ENCODE measurements at places on chromosomes 3 and 15.
A peak's percentile ranks its signal among the peaks of the same experiment; 100 is the strongest.

DNA sequence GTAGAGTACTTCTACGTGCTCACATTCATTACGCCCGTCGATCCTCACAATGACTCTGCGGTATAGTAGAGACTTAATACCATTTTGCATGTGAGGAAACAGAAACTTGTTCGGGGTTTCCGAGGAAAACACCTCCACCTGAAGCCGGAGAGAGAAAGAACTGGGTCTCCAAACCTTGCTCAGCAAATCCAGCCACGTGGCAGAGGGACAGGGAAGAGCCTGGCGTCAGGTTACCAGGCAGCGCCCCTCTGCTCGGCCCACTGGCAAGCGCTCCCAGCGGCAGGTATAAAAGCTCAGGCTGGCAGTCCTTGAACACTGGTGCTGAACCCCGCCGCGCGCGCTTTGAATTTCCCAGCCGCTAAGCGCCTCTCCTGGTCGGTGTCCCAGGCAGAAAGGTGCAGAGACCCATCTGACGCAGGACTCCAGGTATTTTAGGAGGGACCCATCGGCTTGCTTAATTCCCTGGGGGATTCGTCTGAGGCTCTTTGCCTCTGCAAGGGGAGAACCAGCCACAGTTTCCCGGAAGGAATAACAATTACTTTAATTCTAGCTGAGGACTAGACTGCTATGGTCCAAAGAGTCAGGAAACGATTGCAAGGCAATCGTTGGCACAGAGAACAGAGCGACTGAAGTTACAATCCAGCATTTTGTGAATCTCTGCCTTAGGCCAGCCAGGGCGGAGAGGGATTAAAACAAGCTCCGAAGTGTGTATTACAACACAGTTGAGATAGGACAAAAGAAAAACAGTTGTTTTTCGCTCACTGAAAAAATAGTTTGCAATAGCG, at the start of gene C2CD4A:
Gene C2CD4A (plus strand): TSS at position 315 of the 785 bp plus-strand sequence. CDS start 637 bp downstream, outside the sequence.
- DNase-seq = peak; percentile 53

- no peak for DNase-seq
These were observed 74.8 kb upstream of the PRR23C start for GRCh38 chr3:139119331-139120025.

DNA sequence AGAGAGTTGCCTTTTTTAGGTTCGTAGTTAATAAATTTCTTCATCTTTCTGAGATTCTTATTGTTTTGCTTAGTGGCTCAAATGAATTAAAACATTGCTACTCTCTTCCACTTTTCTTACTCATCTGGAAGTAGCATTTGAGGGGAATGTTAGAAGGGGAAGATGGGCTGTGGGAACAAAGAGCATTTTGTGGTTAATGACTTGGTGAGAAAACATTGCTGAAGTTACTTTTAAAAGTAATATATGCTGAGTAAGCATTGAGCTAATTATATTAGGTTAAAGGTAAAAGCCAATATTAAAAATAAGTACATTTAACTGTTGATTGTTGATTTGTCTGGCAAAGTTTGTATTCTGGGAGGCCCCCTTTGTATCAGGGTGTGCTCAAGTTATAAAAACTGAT, 5.7 kb downstream of the MORF4L1 start:
- no peak for DNase-seq

DNA sequence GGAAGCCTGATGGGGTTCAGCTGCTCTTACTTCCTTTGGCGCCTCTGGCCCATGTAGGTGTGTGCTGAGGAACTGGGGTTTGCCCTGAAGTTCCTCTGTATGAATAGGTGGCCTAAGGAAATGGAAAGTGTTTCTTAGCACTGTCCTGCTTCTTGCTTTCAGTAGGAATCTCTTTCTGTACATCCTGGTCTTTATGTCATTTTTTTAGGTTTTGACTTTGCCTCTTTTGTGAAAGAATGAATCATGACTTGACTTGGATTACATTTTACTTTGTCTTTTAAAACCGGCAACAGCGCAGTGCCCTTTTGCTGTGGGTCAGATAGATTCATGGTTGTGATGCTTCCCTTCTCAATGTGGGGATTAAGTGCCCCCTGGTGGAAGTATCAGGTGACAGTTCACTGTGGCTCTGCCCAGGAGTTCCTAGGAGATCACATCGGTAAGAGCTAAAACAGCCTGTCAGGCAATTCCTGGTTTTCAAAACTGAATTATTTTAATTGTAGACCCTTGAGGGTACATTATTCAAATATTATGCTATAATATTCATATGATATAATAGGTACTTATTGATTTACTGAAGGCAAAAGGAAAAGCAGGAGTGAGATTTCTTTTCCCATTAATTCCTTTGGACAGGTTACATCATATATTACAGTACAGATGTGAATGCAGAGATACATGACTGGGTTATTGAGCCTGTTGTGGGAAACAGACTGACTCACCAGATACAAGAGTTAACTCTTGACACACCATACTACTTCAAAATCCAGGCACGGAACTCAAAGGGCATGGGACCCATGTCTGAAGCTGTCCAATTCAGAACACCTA, 95.4 kb downstream of the HCN4 start:
- peak; percentile 32 for DNase-seq

DNA sequence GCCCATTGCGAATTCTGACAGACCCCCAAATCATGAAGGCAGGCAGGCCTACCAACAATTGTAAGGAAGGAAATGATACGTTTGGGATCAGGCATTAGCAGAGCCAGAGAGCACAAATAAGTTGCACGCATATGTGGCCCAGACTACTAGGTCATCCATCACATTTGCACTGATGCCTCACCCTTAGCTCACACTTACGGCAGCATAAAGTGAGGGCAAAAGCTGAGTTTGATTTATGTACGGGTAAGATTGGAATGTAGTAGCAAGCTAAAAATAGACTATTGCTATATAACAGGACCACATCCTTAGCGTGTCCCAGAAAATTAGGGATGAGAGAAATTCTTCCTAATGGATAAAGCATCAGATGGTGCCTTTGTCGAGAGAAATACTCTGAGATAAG, 58.6 kb downstream of the QTRT2 start:
- DNase-seq = no peak

DNA sequence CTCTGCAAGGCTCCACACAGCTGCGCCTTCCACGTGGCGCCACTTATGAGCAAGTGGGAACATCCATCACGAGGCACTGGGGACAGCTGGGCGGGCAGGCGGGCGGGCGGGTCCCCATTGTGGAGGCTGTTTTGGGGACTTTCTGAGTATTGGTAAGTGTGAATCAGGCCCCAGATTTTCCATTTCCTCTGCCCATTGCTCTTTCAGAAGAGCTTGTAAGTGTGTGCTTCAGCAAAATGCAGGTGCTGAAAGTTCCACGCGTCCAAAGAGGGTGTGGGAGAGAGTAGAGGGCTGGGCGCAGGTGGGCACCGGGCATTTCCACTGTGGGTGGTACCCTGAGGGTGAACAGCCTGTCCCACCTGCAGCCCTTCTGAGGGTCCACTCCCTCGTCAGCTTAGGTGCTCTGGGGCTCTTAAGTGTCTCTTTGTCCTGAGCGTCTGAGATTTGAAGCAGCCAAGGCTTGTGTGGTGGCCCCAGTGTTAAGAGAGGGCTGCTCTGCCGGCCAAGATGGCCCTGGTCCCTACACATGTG, 177.1 kb downstream of the RPLP1 start:
- no peak for DNase-seq

DNA sequence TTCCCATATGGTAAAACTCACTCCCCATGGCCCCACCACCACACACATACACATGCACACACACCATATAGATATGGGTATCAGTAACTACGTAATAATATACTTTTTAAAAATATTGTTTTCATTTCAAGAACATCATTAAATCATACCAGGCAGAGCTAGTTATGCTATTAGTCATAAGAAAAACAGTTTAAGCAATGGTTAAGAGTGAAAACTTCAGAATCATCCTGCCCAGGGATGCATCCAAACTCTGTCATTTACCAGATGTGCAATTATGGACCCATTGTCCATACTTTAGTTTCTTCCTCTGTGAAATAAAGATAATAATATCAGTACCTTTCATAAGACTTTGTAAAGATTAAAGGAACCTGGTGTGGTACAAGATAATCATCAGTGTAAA, 608.3 kb downstream of the RBMS3 start:
- DNase-seq = no peak

DNA sequence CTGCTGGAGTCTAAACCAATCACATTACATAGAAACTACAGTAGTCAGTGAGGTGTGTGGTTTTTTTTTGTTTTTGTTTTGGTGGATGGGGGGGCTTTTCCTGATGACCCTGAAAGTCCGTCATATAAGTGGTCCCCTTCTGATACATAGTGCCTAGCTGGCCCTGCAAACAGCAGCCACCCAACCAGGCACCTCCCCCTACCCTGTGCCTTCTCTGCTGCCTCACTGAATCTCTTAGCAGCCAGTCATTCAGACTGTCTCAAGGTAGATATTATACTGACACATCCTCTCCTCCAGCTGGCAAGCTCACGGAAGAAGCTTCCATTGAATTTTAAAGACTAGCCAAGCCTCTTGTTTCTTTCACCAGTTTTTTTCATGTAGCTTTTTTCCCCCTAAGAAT, 21.4 kb downstream of the SYN2 start:
- DNase-seq = no peak

GRCh38 chr3:81968658-81969057, 207.2 kb upstream of the GBE1 start:
- DNase-seq = no peak

GRCh38 chr3:151955356-151955755, 81.9 kb downstream of the SUCNR1 start:
- no peak for DNase-seq

GRCh38 chr3:193230610-193231009, 10.4 kb upstream of the PLAAT1 start:
- no peak for DNase-seq

GRCh38 chr3:46898321-46899150, 21.0 kb downstream of the PTH1R start:
- DNase-seq = no peak

GRCh38 chr15:39336926-39337325, 244.0 kb upstream of the THBS1 start:
- DNase-seq = no peak

GRCh38 chr15:57881972-57882371, 175.5 kb downstream of the POLR2M start:
- DNase-seq = no peak

DNA sequence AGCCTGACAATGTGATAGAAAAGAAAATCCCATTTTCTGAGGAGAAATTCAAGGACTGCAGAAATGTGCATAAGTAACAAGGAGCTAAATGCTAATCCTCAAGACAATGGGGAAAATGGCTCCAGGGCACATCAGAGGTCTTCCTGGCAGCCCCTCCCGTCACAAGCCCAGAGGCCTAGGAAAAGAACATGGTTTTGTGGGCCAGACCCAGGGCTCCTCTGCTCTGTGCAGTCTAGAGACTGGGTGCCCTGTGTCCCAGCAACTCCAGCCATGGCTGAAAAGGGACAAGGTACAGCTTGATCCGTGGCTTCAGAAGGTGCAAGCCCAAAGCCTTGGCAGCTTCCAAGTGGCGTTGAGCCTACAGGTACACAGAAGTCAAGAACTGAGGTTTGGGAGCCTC, 176.8 kb upstream of the SUCLG2 start:
- no peak for DNase-seq

GRCh38 chr15:58585693-58586443, 154.1 kb downstream of the LIPC start:
- DNase-seq = no peak

DNA sequence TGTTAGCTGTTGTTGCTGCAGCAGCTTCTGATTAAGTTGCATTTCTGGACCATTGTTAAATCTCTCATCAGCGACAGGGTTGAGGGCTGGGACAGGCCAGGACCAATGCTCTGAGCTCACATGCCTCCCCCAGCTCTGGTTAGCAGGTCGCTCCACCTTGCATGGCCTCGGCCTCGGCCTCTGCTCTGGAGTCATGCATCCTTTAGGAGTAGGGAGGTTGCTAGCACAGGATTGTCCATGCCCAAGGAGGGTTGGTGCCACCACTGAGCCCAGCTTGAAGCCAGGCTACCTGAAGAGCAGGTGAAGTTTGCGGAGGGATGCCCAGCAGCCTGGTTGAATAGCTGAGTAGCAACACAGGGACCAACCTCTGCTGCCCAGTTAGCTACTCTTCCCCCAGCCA, 11.2 kb upstream of the CPNE9 start:
- DNase-seq = no peak

DNA sequence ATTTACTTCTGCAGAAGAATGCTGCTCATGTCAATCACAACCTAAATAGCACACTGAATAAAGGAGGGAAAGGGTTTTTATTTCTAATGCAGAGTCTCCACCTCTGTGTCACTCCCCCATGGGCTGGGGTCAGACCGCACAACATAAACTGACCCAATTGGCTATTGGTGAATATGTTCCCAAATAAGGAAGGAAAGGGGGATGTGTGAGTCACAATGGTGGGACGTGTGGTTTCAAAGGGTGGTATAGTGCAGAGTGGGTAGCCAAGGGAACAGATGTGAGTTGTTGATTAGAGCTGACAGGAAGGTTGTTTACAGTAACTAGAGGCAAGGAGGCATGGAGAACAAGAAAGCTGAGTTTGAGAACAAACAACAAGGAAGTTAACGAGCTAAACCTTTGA, 491.8 kb downstream of the ZPLD1 start:
- DNase-seq = no peak

GRCh38 chr15:73564255-73564654, 68.9 kb downstream of the NPTN start:
- DNase-seq = no peak

GRCh38 chr3:149091983-149092382, 5.7 kb upstream of the HLTF start:
- DNase-seq = no peak

- no peak for DNase-seq
These were observed 10.3 kb upstream of the ALDH1A3 start for GRCh38 chr15:100869151-100869999.

DNA sequence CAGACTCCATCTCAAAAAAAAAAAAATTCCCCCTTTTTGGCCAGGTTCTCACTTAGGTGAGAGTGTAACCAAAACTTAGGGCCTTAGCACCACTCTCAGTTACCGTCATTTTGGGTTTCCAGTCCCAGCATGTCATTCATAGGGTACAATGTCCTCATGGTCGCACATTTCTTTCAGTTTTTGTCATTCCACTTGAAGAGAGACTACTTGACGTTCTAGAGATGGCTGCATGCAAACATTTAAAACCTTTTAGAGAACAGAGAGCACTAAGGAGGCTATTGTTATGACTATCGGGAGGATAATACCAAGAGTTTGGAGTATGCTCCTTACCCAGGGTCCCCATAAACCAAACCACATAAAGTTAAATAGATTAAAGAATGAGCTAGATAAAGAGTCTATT, 37.9 kb upstream of the THUMPD3 start:
- no peak for DNase-seq

DNA sequence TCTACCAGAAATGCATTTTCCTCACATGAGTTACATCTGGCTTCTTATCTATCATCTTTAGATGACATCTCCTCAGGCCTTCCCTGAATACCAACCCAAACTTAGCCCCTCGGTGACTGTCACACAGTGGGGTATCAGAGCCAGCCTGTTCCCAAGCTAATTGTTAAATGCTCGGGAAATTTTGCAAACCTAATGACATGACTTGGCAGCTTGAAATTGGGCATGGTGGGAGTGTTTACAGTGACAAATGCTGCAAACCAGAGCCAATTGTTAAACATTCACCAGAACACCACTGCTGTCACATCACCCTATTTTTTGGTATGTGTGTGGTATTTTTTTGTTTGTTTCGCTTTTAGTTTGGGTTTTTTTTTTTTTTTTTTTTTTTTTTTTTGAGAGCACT, 130.8 kb downstream of the HCN4 start:
- no peak for DNase-seq

- no peak for DNase-seq
These were observed 35.6 kb upstream of the LIPC start for GRCh38 chr15:58396181-58396580.
